ENCODE measurements at places on chromosomes 11 and 22.
A peak's percentile ranks its signal among the peaks of the same experiment; 100 is the strongest.

DNA sequence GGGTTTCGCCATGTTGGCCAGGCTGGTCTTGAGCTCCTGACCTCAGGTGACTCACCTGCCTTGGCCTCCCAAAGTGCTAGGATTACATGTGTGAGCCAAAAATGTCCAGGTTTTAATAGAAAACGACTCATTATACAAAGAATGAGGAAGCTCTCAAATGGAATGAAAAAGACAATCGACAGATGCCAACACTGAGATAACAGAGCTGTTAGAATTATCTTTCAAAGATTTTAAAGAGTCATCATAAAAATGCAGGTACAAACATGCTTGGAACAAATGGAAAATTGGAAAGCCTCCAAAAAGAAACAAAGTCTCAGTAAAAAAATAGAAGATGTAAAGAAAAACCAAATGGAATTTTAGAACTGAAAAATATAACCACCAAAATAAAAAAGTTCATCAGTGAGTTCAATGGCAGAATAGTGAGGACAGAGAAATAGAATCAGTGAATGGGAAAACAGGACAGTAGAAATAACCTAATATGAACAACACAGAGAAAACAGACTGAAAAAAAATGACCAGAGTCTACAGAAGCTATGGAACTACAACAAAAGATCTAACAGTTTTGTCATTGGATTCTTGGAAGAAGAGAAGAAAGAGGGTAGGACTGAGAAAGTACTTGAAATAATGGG is 10.9 kb downstream of the GAB2 start:
- no peak for DNase-seq

GRCh38 chr22:44627521-44628139 is 74.4 kb upstream of the PRR5 start:
- no peak for DNase-seq

DNA sequence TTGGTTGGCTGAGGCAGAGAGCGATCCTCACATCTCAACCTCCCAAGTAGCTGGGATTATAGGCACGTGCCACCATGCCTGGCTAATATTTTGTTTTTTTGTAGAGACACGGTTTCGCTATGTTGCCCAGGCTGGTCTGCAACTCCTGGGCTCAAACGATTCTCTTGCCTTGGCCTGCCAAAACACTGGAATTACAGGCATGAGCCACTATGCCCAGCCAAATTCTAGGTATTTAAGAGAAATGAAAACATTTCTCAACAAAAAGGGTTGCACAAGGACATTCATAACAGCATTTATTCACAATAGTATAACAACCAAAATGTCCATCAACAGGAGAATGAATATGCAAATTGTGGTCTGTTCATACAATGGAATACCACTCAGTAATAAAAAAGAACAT is 31.7 kb upstream of the RBX1 start:
- no peak for DNase-seq

DNA sequence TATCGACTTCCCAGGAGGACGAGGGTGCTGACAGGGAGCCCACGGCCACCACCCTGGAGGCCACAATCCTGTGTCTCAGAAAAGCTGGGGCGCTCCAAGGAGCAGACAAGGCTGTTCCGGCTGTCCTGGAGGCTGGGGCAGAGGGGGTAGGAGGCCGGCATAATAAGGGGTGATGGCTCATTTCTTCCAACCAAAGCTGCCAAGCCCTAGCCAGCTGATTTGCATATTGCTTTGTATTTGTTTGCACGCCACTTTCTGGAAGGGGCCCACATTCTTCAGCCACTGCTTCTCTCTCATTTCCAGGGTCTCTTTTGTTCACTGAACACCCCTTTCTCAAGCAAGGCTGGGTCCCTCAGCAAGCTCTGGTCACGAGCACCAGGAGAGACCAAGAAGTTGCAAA is 4.7 kb downstream of the PDE2A start:
- DNase-seq: no peak

GRCh38 chr11:57566005-57566904 is 1.2 kb downstream of the UBE2L6 start:
- peak; percentile 93 for DNase-seq

DNA sequence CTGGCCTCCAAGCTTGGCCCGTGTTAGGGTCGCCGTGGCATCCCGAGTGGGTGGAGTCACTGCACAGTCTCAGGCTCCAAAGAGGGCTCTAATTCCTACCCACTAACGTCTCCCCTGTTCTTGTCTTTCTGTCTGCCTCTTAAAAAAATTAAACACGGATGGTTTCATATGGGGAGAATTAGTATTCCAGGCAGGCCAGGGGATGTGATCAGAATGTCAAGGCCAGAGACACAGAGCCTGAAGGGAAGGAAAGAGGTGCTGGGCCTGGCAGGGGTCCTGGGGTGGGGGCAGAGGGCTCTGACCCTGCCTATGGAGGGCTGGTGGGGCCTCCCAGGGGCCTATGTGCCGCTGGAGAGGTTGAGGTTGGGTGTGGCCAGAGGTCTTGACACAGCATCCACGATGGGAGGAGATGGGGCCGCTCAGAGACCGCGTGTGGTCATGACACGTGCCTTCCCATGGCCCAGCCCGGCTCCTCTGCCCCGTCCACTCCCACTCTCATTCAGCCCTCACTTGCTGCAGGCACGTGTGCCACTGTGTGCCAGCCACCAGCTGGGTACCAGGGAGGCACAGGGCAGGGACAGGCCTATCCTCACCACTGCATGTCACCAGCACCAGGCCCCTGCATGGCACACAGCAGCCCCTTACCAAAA is 56.5 kb downstream of the FLRT1 start:
- DNase-seq: no peak

DNA sequence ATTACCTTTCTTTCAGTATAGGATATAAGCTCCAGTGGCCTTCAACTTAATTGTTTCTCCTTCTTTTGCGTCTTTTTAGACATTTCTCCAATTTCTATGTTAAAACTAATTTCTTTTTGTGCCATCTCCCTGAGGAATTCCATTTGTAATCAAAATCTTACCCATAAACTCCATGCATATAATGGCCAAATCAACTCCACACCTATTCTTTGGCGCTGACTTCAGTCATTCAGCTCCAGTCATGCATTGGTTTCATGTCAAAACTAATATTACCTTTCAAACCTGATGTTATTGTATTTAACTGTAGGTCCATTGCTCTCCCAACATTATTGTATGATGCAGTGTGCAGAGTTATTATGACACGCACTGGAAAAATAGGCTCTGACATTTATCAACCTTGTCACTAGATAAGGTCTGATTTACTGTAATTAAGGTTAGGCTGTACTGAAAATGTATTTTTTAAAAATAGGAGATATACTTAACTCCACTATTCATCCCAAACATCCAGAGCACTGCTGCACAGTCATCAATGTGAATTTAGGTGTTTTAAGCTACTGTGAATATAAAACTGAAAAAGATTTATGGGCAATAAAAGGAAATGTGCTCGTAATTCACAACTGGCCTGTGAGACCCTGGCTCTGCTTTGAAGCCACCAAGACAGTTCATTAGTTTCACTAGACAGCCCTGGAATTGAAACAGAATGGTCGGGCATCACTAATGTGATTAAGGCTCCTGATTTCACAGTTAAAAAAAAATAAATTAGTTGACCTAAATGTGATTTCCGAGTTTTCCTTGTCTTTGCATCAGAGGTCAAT is 180.6 kb upstream of the GRIA4 start:
- no peak for DNase-seq

- peak; percentile 94 for DNase-seq
Measured at GRCh38 chr11:46391578-46392420, at the start of gene CHRM4. Gene CHRM4 (minus strand): TSS chr11:46391776. CDS start chr11:46386557, 5,219 bp downstream.

DNA sequence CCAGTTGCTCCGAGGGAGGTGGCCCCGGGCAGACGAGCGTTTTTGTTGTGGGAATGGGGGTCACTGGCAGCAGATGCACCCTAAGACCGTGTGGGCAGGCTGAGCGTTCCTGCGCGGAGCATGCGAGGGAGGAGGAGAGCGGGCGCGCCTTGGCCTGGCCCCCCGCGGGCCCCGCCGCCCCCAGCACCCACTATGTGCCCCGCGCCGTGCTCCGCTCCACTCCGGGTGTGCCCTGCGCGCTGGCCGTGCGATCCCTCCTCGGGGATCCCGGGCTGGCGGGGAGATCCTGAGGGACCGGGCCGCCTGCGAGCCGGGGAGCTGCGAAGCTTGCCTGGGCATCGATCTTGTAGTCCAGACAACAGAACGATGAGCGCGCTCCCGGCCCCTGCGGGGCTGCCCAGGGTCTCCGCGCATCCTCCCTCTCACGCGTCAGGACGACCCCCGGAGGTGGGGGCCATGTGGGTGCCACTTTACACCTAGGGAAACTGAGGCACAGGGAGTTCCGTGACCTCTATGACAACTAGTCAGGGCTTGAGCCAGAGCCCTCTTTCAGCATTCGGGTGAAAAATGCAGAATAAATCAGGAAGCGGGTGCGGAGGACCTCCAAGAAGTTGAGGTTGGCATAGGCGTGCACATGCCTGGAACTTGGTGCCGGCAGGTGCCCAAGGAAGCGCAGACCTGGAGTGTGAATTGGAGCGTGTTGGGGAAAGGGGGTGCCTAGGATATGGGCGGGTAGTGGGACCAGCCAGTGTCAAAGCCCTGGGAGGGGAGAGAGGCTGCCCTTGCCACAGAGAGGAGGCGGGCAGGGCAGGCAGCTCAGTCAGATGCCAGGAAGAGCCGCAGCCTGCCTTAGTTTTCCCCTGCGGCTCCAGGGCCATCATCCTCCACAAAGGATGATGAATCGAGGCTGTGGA is 1.3 kb upstream of the KMT5B start:
- DNase-seq: peak; percentile 78

GRCh38 chr11:64616817-64617216 is 25.8 kb downstream of the SLC22A12 start:
- no peak for DNase-seq

DNA sequence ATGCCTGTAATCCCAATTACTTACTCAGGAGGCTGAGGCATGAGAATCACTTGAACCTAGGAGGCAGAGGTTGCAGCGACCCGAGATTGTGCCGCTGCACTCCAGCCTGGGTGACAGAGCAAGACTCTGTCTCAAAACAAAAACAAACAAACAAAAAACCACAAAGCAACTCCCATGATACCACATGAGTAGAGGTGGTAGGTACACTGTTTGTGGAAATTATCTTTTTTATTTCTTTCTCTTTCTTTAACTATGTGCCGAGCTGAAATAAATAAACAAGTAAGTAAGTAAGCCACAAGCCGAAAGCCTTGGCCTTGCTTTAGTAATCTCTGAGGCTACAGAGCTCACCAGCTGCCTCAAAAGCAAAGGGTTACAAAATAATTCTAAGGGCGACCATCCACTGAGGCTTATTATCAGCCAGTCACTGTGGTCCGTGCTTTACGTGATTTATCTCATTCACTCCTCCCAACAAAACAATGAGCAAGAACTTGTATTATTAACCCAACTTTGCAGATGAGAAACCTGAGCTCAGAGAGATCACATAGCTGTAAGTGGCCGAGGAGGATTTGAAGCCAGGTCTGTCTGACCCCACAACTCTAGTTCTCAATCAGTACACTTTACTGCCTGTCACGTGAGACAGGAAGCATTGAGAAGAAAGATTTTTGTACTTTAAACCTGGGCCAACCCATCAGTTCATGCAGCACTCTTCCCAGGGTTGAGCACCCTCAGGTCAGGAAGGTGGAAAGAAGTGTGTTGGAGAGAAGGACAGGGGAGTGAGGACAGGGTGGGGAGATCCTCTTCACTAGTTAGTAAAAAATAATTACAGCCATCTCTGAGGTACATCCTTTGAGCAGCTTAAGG is 69.8 kb upstream of the MTMR2 start:
- DNase-seq: no peak

DNA sequence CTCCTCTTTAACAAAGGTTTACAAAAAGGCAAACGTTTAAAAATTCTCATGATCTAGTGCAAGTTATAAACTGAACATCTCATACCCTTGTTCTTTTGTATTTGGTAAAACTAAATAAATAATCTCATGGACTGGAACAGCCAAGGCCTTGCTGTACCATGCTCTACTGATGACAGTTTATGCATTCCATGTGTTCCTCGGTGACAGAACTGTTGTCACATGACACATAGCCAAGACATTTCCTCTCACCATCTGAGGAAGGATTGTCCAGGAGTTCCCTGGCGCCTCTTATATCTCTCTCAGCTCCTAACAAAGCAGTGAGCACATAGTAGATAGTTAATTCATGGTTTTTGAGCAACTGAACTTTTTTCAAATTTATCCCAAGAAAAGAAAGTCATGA is 12.6 kb downstream of the CCDC83 start:
- no peak for DNase-seq

DNA sequence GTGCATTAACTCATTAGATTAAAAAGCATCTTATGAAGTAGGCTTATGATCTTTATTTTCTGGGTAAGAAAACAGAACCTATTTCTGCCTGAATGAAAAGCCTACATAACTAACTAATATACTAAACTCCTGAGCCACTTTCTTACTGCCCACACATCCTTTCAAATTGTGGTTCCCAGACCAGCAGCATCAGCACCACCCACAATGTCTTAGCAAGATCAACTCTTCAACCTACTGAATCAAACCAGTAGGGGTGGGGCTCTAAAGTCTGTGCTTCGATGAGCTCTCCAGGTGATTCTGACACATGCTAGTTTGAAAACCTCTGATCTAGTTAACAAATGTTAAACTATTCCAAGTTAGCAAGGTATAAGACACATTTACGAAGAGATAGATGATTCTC is 462.4 kb downstream of the DLG2 start:
- no peak for DNase-seq

DNA sequence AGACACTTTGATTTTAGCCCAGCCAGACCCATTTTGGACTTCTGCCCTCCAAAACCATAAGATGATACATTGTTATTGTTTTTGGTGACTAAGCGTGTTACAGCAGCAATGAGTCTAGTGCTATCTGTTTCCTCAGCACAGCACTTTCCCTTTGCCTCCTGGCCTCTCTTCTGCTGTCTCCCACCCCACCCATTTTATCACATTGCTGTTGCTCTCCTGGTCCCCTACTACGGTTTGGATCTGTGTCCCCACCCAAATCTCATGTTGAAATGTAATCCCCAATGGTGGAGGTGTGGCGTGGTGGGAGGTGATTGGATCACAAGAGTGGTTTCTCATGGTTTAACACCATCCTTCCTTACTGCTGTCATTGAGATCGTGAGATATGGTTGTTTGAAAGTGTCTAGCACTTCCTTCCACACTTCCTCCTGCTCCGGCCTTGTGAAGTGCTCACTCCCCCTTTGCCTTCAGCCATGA is 59.8 kb upstream of the CD82 start:
- DNase-seq: no peak

DNA sequence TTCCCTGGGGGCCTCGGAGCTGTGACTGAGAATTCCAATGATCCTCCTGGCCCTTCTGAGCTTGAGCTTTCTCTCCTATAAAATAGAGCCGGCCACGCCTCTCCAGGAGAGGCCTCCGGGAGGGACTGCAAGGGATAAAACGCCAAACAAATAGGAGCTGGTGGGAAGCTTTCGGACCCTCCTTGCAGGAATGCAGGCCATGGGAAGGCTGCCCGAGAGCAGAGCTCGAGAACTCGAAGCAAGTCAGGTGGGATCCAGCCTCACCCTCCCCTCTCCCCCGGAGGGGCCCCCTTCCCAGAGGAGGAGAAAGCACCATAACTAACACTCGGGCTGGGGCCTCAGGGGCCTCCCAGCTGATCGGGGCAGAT is 34.6 kb downstream of the FLRT1 start:
- DNase-seq: no peak

DNA sequence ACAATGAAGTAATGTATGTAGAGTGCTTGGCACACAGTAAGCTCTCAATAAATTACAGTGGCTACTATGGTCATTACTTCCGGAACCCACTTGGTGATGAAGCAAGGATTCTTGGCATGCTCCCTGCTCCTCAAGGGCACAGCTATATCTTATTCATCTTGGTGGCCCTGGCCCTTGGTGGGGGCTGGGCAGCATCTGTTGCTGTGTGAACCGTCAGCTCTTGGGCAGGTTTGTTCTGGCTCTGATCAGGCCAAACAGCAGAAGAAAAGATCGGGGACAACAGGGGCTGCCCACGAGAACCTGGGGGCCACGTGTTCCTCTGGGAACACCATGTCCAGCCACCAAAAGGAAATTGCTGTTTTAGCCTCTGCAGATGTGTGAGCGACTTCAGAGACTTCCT is 136.9 kb upstream of the SYT13 start:
- no peak for DNase-seq
